Activated CD8-positive, alpha-beta T cell treated with anti-CD3 and anti-CD28 coated beads for 36 hours (primary cell): ENCODE measurements at places on chromosomes 7 and 10. TPM values are rescaled to one million over a fixed set of nuclear protein-coding genes. Genes with fewer than 3 reads are reported as not detected.

PTF1A gene
- total RNA-seq = not detected

PRSS2 gene
- total RNA-seq = not detected

CDC14C gene
- not detected for total RNA-seq

TMEM270 gene
- total RNA-seq = not detected

NUDT5 gene
- 98.6 TPM for total RNA-seq

SLC18A3 gene
- not detected for total RNA-seq
